ENCODE measurements at places on chromosomes 1 and 21. TPM values are rescaled to one million over a fixed set of nuclear protein-coding genes. Genes with fewer than 3 reads are reported as not detected.

Gene RCSD1
- total RNA-seq, result 2.4 TPM

Gene COL16A1
- total RNA-seq, result 11.8 TPM

Gene ILDR2
- total RNA-seq, result 0.08 TPM

Gene GSTM4
- 27.3 TPM for total RNA-seq

Gene CFHR3
- total RNA-seq, result 0.36 TPM
